ENCODE measurements at places on chromosomes 5 and 9. TPM values are rescaled to one million over a fixed set of nuclear protein-coding genes. Genes with fewer than 3 reads are reported as not detected.

The ZNF354C gene
- polyA plus RNA-seq: 1.2 TPM

The OSMR gene
- 15.4 TPM for polyA plus RNA-seq

DNA sequence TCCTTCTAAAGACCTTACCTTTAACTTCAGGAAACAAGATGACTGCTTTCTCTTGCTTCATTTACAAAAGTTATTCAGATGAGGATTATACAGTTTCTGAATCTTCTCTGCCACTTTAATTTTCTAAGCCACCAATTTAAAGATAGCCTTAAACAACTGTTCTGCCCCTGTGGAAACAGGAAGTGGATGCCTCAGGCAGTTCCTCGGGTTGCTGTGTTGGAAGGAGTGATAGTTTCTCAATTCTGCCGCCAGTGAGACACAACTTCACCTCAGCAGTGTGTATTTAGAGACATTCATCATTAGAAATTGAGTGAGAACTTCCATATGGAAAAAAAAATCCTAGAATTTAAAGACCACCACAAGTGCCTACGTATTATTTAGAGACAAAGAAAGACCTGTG is 475.1 kb upstream of the WWC1 start:
- no peaks in the 10 kb centered on the region for H3K4me1 ChIP-seq
- H3K27me3 ChIP-seq: no peaks in the 10 kb centered on the region
- no peaks in the 10 kb centered on the region for H3K36me3 ChIP-seq
- H3K4me3 ChIP-seq: no peak overlapping the region

- no peak for DNase-seq
- H3K4me1 ChIP-seq: no peaks in the 10 kb centered on the region
- H3K36me3 ChIP-seq: no peaks in the 10 kb centered on the region
- H3K27ac ChIP-seq: no peak overlapping the region
- H3K27me3 ChIP-seq: no peaks in the 10 kb centered on the region
These were observed 198.1 kb upstream of the TRPC7 start for GRCh38 chr5:136563489-136563888.
